ENCODE measurements at places on chromosomes 4 and X.

DNA sequence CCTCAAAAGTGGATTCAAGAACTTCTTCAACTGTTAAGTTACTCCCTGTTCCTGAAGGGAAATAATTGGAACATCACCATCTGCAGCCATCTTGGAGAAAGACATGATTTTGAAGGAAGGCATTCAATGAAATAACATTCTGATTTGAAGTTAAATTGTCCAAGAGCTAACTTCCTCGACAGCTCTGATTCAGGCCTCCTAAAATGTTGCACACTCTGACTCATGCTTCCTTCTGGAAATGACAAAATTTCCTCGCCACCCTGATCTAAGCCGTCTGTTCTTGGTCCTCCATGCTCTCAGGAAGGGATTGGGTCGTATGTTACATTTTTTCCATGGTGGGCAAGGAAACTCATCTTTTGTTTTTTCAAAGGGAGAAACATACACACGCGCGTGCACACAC, 496.9 kb upstream of the DIPK2B start:
- DNase-seq = no peak

DNA sequence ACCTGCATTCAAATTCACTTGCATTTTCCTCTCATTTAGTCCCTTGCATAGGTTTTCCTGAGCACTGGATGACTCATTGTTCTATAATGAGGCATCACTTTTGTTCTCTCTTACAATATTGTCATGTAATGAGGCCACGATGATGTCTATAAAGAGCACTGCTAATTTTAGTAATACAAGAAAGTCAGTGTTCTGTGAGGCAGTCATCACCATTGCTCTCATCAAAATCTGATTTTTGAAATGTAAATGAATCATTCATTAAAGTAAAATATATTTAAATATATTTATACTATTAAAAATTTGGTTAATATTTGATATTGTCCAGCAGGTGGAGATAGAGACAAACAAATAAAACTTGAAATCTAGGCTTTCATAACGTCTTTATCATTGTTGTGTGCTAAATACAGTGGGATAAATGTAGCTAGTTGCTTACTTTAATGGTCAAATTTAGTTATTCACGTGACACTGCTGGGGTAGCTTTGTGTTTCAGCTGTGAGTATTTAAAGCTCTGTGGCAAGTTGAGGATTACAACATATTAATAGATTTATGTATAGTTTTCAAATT, 15.4 kb downstream of the HMGB2 start:
- DNase-seq = no peak

DNA sequence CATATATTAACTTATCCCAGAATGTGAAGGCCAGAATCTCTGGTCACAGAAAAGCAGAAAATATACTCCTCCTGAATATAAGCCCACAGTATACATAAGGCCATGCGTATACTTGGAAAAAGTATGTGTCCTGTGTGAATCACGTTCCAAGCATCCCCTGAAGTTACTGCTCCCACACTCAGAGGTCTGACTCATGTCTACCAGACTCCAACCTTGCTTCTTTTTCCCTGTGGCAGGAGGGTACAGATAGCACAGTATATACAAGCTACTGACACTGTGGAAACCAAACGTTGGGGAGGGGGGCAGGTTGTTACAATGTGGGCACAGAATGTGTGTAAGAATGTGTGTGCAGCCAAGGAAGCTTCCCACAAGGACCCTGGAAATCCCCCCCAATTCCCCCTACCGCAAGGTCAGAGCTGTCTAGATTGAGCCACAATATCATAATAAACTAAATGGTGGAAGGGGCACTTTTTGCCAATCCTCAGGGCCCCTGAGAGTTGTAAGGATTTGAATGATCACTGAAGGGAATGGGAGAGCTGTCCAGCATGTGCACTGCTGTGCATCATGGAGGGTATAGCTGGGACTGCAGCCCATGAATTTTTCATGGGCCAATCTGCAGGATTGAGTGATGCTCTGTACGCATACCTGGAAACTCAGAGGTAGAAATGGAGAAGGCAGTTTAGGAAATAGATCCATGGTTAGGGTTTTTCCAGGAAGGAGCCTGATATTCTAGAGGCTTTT, 7.4 kb upstream of the RELL1 start:
- DNase-seq = peak; percentile 35

- DNase-seq = peak; percentile 37
Measured at GRCh38 chr4:18020671-18021469, 685 bp downstream of the LCORL start.

DNA sequence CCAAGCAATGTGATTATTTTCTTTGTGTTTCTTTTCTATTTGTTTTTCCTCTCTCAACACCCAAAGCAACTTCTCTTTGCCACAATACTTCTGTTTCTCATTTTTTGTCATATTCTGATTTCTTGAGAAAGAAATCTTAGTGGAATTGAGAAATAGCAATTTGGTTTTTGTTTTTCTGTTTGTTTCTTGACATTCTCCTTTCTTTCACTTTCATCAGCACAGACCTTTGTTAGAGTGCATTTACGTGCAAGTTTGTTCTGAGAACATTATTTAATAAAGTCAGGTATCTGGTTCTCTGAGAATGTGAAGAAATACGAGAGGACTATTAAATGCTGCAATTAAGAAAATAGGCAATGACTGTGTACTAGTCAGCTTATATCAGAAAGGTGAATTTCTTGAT, 608.1 kb upstream of the AADAT start:
- DNase-seq = no peak

DNA sequence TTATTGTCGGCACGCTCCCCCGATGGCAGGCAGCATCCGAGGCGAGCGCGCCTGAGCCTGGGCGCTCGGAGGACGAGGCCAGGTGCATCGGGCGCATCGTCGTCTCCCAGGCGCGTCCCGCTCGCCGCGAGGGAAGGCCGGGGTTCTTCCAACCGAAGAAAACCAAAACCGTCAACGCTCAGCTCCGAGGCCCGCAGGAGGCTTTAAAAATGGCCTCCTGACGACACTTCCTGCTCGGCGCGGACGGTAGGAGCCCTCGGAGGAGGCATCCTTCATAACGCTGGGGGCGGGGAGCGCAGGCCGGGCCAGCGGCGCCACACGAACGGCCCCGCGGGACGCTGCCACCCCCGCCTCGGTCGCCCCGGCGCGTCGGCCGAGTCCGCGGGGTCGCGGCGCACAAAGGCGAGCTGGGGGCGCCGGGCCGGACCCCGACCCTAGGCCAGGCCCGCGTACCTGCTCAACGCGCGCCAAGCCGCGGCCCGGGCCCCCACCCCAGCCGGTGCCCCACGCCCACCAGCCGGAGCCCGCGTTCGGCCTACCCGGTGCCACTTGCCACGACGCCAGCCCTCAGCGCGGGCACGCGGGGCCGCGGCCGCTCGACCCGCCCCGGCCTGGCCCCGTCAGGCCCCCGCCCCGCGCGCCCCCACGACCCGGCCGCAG, 501 bp downstream of the ZNF518B start:
- DNase-seq = no peak

- DNase-seq = no peak
Measured at GRCh38 chrX:57227691-57228090, 58.8 kb upstream of the FAAH2 start.

GRCh38 chrX:2502668-2503519, 2.1 kb upstream of the DHRSX start:
- DNase-seq = no peak

DNA sequence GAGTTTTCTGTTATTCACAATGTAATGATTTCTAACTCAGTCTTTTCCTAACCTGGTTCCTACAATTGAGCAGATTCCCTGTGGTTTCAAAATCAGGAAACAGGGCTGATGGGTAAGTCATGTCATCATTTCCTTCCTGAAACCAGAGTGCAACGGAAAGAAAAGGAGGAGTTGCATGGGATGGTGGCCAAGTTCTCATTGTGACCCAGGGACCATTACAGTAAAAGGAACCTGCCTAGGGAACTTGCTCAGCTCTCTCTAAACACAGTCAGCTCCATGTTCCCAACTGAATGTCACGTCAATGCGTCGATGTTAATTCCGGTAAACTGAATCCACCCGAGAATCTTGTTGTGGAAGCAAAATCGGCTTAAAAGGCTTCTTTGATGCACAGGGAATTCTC, 51.2 kb downstream of the LGI2 start:
- no peak for DNase-seq

DNA sequence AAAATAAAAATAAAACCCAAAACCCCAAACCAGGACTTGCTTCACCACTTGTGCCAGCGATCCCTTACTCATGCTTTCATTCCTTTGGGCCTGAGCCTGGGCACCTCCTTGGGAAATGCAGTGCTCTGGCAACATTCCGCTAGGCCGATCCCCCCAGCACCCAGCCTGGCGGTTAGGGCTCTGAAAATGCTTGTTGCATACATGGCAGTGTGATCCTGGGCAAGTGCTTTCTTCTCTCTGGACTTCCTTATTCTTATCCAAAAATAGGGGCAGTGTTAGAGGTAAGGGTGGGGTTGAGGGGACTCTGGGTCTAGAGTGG, 4.6 kb downstream of the ZNF185 start:
- no peak for DNase-seq

- DNase-seq = no peak
Measured at GRCh38 chr4:2829933-2830451, 13.7 kb upstream of the ADD1 start.

GRCh38 chrX:47078129-47079043, at the start of gene RGN:
RGN (plus strand) TSS chrX:47078443; CDS start chrX:47081145, 2,702 bp downstream.
- no peak for DNase-seq

- DNase-seq = no peak
Measured at GRCh38 chr4:11615601-11616000, 186.9 kb upstream of the HS3ST1 start.

- DNase-seq = no peak
Measured at GRCh38 chr4:149311076-149311475, 504.6 kb downstream of the IQCM start.

All from H54 (cell line).